ENCODE measurements at places on chromosomes 2 and 18. TPM values are rescaled to one million over a fixed set of nuclear protein-coding genes. Genes with fewer than 3 reads are reported as not detected.

The HOXD4 gene
- total RNA-seq = 0.67 TPM

The CDC42EP3 gene
- 48.9 TPM for total RNA-seq

The LONRF2 gene
- total RNA-seq = 13.7 TPM

The CFAP221 gene
- 4.5 TPM for total RNA-seq

The COLEC12 gene
- 70.5 TPM for total RNA-seq

The EMILIN1 gene
- total RNA-seq = 179 TPM

The GPD2 gene
- 19.0 TPM for total RNA-seq

The CDK15 gene
- total RNA-seq = 6.8 TPM

The POTEI gene
- total RNA-seq = 7.0 TPM

The MAP3K2 gene
- 47.9 TPM for total RNA-seq

The IL36G gene
- total RNA-seq = not detected

The HSPE1 gene
- total RNA-seq = 96.4 TPM

The ASAP2 gene
- 29.7 TPM for total RNA-seq

The POTEC gene
- not detected for total RNA-seq

The TFPI gene
- 89.7 TPM for total RNA-seq

The MC4R gene
- total RNA-seq = not detected

The LIPT1 gene
- 6.4 TPM for total RNA-seq

The TRABD2A gene
- 0.45 TPM for total RNA-seq

The IL1B gene
- total RNA-seq = 1.7 TPM

The LIMS3 gene
- total RNA-seq = 3.1 TPM

The PRKCE gene
- total RNA-seq = 18.1 TPM

The FEV gene
- 0.29 TPM for total RNA-seq

The CNGA3 gene
- total RNA-seq = not detected

The CBLN2 gene
- not detected for total RNA-seq

The RNF25 gene
- 21.6 TPM for total RNA-seq

The MROH2A gene
- not detected for total RNA-seq

The CROCC2 gene
- 0.32 TPM for total RNA-seq

The BCS1L gene
- 39.4 TPM for total RNA-seq

The CYBRD1 gene
- total RNA-seq = 47.7 TPM

The TTC32 gene
- 20.8 TPM for total RNA-seq

The RTP5 gene
- total RNA-seq = not detected

The LINC00305 gene
- not detected for total RNA-seq

The CABYR gene
- total RNA-seq = 13.7 TPM

The DSG4 gene
- 0.09 TPM for total RNA-seq

The GATA6 gene
- total RNA-seq = 106 TPM

The KIAA2012 gene
- total RNA-seq = 0.24 TPM

The CAPG gene
- 92.4 TPM for total RNA-seq

The FKBP1B gene
- 18.0 TPM for total RNA-seq

The ZNF892 gene
- total RNA-seq = 17.0 TPM

The PPM1B gene
- 37.4 TPM for total RNA-seq

The GKN1 gene
- not detected for total RNA-seq

The CD28 gene
- total RNA-seq = not detected

The ESCO1 gene
- total RNA-seq = 18.3 TPM

The MAPK4 gene
- 6.3 TPM for total RNA-seq

The ARHGAP28 gene
- 161 TPM for total RNA-seq

Data from mesothelial cell of epicardium (in vitro differentiated cells).